Natural killer cell treated with Interleukin-12 subunit alpha and Interleukin-12 subunit beta and Interleukin-15 and Interleukin-18, amount 100 ng/mL, for 72 hours (primary cell): ENCODE measurements at places on chromosomes 11 and 22.

DNA sequence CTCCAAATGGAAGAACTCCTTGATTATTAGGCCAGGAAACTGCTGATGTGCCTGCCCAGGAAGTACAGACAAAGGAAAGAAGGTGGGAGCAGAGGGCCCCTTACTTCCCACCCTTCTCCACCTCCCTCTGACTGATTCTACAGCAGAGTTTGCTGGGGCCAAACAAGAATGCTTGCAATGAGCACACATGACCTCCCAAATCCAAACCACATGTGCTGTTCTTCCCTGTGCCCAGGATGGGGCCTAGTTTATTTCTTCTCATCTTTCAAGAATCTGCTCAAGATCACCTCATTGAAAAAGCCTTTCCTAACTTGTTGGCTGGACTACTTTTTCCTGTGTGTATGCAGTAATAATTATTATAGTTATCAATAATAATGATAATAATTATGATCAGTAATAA lies 286.1 kb downstream of the RAB38 start:
- DNase-seq: no peak

GRCh38 chr11:111777094-111778046 lies 11.2 kb upstream of the PPP2R1B start:
- no peak for DNase-seq

GRCh38 chr11:35141071-35141470 lies 2.1 kb downstream of the CD44 start:
- no peak for DNase-seq

- DNase-seq: no peak
These were observed 11.3 kb upstream of the RHOD start for GRCh38 chr11:67045314-67045713.

GRCh38 chr11:132301465-132301864 lies 931.0 kb downstream of the NTM start:
- DNase-seq: no peak

DNA sequence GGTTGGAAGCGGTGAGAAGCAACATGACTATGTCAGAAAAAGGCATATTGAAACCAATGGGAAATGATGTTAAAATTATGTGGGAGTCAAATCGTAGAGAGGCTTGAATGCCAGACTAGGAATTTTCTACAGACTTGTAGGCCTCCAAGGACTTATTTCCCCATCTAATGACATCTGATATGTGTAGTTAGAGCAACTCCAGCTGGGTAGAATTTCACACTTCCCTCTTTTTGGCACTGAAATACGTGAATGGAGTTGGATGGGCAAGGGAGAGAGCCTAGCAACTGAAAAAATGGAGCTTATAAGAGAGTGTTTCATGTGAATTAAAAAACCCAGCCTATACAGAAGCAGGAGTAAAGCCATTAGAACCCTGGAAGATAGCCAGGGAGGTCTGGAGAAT lies 304.2 kb downstream of the INSC start:
- DNase-seq: no peak

- DNase-seq: no peak
These were observed 402.4 kb downstream of the MN1 start for GRCh38 chr22:27399161-27399560.

DNA sequence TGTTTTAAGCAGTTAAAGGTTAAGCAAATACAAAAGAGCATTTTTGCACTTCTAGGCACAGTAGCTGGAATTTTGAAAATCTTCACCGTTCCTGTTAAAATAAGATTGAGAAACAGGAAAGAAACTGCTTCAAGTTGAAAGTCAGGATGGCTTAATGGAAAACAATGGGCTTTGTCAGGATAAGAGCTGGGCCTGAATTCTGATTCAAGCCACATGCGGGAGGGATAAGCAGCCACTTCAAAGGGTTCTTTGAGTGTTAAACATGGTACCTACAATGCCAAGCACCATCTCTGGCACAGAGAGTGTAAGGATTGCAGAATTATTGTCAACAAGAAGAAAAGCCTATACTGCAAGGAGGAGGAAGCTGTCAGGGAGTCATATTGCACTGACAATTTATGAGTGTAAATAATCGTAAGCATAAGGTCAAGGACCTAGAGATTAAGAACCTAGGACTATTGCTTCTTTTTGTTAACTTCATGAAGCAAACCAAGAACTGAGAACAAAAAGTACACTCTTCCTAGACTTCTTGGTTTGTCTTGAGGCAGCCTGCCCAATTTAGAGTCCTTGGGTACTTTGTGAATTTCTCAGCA lies 32.5 kb downstream of the MPPED2 start:
- DNase-seq: no peak

GRCh38 chr22:46897246-46897623 lies 134.8 kb downstream of the TBC1D22A start:
- no peak for DNase-seq

DNA sequence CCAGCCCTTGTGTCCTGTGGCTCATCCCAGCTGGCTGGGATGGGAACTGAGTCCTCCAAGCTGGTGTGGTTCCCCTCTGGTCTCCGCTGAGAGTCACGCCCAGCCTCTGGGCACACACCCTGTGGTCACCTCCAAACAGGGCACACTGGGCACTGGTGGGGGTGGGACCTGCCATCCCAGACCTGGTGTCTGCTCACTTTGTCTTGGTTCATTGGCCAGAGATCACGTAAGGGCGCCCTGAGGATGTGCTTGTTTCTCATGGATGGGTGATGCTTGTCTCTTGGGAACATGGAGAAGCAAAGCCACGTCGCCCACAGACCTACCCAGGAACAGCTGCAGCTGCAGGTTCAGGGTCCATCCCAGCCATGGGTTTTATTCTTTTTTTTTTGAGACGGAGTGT lies 43.1 kb downstream of the LRP5 start:
- no peak for DNase-seq

DNA sequence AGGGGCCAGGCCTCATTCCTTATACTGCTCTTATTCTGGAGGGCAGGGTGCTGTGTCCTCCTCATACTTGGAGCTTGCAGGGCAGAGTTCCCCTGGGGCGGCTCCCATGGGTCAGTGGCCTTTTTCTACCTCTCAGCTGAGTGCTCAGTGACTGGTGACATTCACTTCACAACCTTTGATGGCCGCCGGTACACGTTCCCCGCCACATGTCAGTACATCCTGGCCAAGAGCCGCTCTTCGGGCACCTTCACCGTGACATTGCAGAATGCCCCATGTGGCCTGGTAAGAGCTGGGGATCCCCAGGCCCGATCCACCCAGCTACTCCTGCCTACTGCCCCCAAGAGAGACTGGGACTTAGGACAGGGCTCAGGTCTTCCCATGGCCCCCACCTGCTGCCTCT lies 14.5 kb downstream of the OTOG start:
- DNase-seq: peak; percentile 29

- DNase-seq: no peak
These were observed 455.0 kb downstream of the BRD1 start for GRCh38 chr22:49372530-49373288.

DNA sequence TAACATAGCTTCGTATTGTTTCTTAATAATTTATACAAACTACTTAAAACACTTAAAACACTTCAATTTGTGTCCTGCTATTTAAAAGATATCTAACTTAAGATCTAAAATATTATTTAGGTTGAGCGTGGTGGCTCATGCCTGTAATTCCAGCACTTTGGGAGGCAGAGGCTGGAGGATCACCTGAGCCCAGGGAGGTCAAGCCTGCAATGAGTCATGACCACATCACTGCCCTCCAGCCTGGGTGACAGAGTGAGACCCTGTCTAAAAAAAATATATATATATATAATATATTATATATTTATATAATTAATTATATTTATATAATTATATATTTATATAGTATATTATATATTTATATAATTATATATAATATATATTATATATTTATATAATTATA lies 4.2 kb upstream of the CTR9 start:
- no peak for DNase-seq

DNA sequence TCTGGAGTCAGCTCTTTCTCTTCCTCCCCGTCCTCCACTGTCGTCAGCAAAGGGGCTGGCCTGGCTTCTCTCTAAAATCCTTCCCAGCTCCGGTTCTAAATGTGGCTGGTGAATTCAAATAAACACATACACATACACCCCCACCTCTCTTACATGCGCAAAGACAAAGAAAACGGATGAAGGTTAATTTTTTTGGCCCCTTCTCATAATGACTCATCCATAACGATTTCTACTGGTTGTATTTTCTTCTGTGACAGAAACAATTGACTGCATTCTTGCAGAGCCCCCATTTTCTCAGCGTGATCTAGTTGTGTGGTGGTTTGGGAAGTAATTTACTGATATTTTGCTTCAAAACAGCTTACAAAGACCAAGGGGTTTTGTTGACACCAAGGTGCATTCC lies 130.0 kb upstream of the NTM start:
- DNase-seq: no peak

- no peak for DNase-seq
These were observed 319.7 kb downstream of the DDX10 start for GRCh38 chr11:108984523-108984922.

- no peak for DNase-seq
These were observed 19.6 kb upstream of the PRODH start for GRCh38 chr22:18955696-18956095.
